ENCODE measurements at places on chromosomes 5 and 9.

GRCh38 chr9:19464764-19465585 is 56.2 kb downstream of the ACER2 start:
- peak; percentile 27 for DNase-seq

DNA sequence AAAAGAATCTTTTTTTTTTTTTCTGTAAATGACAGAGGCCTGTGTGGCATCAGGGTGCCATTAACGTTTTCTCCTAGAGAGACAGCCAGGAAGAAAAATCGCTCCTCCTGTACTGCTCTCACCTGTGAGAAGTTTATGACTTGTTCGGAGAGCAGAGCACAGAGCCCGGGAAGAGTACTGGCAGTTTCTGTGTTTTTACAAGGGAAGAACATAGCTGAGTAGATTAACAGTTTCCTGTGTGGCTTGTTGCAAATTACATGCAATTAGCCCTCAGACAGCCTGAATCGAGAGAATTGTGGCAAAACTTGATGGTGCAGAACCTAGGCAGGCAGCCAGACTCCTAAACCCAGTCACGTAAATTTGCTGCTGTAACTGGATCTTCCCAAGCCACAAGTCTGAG is 32.1 kb downstream of the PRKACG start:
- DNase-seq, result no peak

GRCh38 chr5:14063138-14063537 is 80.0 kb upstream of the TRIO start:
- no peak for DNase-seq

DNA sequence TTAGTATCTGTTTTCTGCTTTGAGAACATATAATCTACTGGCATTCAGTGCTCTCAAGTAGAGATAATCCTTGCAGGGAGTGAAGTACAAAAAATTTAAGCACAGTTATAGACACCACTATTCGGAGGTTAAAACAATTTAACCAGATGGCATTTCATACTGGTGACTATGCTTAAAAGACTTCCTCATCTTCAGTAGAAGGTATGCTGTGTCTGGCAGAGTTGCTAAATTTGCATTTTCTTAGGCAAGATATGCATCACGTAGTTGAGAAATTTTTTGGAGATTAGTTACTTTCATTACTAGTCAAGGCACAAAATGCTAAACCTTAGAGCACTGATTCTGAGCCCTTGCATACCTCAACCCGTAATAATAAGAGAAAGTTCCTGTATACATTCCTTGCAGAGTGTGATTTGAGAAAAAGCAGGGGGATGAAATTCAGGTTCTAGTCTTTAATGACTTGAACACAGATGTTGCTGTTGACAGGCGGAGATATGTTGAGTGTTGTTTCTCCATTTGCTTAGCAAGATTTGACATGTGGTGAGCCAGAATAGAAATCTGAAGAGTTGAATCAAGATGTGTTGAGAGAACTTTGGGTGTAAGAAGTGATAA is 70.8 kb upstream of the STARD4 start:
- DNase-seq, result no peak

GRCh38 chr5:132656774-132657355 is 1.1 kb upstream of the IL13 start:
- no peak for DNase-seq

DNA sequence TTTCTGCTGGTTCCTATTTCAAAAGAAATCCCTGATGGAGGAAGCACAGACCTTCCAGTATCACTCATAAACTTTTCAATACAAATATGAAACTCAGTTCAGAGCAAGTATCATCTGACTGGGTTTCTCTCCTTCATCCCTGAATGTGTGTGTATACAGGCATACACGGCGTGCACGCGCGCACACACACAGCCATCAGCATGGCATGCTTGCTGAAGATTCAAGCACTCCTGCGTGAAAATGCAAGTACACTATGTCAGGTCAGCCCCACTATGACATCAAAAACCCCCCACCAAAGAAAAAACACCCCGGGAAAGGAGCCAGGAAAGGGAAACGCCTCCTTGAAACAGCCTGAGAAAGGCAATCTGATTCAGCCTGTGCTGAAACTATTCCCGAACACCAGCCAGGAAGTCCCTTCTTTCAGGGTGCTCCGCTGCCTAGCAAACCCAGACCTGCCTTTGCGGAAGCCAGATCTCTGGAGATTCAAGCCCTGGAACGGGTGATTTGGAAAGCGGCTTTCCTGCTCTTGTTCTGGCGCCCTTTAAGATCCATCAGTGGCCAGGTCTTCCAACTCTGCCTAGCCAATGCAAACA is 831 bp downstream of the KLHL3 start:
- DNase-seq, result no peak

DNA sequence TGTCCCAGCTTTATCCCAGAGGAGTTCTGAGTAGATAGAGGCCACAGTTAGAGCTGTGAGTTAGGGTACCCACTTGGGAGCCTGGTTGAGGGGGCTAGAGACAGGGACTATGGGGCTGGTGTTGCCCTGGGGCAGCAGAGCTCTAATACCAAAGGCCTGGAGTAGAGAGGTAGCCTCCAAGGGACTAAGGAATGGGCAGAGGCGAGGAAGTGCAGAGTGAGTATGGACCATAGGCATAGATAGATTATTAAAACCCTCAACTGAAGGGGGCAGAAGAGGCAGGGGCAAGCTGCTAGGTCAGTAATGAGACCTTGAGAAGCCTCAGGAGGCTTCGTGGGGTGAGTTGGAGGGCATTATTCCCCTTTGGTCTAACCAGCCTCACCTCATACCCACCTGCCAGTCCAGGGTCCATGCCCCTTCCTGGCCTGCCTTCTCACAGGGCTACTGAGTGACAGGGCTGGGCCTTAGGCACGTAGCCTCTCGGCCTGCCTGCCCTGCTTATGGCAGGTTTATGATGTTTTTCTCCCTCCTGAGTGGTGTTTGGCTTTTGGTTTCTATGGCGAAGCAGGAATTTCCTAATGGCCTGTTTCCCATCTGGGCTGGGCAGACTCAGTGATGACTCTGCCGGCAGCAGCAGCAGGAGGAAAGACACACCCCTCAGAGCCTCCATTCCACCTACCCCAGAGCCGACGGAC is 8.0 kb downstream of the PDLIM4 start:
- DNase-seq, result no peak

DNA sequence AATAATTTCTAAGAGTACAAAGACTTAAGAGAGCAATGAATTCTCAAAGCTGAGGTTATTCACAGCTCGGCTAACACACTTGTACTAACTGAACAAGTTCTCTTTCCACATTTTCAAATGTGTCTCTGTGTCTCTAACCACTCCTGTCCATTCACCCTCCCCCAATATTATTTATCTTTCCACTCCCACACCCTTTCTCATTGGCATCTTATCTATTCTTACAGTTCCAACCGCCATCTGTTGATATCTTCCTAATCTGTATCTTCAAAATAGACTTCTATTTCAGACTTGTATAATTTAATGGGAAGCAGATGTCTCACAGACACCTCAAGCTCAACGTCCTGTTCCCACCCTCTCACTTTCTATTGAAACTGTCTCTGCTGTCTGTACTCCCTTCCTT is 205.9 kb downstream of the ANXA1 start:
- no peak for DNase-seq

DNA sequence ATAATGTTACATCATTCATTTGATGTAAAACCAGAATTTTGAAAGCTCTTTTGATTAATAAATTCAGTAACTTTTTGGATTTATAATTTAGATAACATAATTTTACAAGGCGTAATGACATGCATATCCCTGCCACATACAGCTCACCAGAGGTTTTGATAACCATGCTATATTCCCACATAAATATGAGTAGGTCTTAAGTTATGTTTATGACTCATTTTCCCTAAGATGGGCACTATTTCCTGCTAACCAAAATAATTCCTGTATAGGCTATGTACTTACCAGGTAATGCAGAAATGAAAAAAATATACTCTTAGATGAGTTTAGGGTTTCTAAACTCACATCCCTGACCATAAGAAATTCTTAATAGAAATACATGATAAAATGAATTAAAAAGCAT is 93.9 kb upstream of the EDIL3 start:
- DNase-seq, result no peak

DNA sequence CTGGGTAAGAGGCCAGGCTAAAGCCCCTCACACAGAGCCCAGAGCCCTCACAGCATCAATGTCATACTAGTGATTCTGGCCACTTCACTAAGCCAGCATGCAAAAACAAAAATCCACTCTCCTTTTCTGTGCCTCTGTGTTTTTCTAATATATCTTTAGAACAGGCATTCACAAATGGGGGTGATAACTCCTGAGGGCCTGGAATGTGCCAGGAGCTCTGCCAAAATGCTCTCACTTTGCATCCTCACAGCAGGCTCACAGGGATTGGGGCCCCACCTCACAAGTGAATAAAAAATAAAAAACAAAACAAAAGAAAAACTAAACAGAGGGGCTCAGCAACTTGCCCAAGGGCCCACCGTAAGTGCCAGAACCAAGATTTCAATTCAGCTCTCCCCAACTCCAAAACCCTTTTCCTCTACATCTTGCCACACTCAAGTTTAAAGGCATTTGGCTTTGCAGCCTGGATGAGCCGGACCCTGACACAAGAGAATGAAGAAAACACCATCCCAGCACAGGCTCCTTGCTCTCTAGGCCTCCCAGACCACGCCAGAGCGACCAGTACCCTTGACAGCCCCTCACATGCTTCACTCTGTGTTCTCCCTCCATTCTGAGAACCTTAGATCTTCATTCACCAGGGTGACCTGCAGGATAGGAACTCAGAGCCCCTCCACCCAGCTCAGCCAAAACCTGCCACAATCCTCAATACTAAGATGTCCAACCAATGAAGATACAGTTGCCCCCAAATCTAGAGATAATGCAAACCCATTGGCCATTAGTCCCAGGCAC is 51.3 kb downstream of the SAXO1 start:
- DNase-seq, result no peak

DNA sequence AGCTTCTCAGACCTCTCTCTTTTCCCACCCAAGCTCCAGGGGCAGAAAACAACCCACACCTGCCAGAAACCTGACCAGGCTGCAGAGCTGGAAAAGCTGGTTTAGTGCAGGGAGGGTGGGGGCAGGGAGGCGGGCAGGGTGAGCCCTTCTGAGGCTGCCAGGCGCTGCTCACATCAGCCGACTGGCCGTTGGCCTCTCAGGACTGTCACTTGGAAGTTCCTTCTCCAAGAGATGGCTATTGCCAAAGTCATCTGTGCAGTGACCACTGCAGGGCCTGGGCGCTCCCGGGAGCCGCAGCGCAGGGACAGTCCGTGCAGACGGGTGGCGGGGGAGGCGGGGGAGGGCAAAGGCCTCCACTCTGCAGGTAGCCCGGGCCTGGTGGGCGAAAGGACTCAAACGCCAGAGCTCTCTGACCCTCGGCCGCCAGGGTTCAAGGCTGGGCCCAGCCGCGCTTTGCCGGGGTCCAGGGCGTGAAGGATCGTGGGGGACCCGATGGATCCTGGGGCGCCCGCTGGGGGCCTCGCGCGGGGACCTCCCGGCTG is 205.0 kb upstream of the IER5L start:
- no peak for DNase-seq

DNA sequence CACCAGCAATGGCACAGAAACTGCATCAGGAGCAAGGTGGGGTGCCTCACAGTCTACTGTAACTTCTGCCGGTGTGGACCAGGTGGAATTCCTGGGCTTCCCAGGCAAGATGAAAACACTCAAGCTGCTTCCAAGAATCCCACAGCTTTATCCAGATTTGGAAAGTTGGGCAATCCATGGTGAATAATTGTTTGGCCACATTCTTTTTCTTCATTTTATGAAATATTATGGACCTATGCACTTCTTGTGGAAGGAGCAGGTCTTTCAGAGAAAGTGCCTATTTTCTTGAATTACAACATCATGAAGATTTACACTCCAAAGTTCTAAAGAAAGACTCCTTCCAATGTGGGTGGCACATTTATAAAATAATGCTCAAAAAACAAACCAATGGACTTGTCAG is 503.6 kb downstream of the SEMA5A start:
- no peak for DNase-seq

- no peak for DNase-seq
Observed at GRCh38 chr5:45604092-45604491, 92.1 kb downstream of the HCN1 start.

- no peak for DNase-seq
Observed at GRCh38 chr5:54829676-54830535, 155.5 kb downstream of the ESM1 start.

DNA sequence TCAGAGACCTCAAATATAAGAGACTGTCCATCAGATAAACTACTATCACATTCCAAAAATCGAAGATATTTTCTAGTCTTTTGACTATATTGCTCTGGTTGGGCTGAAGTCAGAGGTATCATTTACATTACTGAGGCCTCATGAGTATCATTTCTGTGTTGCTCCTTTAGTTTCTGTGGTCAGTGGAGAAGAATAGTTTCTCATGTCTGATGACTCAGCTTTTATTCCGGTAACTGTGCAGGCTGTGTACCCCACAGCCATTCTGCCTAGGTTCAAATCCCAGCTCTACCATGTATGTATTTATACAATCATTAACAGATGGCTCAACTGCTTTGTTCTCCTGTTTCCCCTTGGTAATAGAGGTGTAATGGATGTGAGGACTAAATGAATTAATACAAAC is 179.3 kb downstream of the ALDH1A1 start:
- DNase-seq, result no peak

- DNase-seq, result no peak
Observed at GRCh38 chr5:108036482-108036881, 345.4 kb downstream of the FBXL17 start.

DNA sequence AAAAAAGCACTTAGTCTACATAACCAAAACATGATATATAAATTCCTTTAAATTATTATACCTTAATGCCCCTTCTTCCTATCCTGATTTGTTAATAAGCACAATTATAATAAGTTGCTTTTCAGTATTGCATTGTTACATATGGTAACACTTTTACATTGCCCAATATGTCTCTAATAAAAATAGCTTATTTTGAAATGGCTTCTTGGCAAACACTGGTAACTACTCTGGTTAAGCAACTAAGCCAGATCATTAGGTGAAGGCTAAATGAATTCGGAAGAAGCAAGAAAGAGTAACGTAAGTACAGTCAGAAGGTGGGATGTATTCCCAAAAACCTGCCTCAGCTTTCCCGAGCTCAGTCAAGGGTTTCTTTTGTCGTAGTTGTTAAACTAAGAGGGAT is 85.3 kb downstream of the TTC39B start:
- DNase-seq, result no peak

- DNase-seq, result no peak
Observed at GRCh38 chr9:18463991-18464390, 10.0 kb upstream of the ADAMTSL1 start.

DNA sequence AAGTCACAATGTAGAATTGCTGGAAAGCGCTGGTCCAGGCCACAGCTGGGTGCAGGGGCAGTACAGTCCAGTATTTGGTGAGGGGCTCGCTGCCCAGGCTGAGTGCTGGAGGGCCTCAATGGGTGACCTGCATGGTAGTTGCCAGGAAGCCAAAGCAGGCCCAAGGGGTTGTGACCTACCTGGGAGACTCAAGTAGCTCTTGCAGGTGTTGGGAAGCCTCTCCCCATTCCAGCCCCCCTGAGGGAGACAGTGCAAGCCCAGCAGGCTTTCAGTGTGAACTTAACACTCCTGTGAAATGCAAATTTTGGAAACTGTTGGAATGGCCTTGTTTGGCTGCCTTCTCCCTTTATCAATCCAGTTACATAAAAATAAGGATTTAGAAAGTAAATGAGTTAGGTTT is 13.9 kb downstream of the KDM4C start:
- no peak for DNase-seq

Data from DMS 273 treated with DMSO at 0.1 percent for 48 hours (cell line).